GM06990 (cell line): ENCODE measurements at places on chromosomes 11 and 22.

DNA sequence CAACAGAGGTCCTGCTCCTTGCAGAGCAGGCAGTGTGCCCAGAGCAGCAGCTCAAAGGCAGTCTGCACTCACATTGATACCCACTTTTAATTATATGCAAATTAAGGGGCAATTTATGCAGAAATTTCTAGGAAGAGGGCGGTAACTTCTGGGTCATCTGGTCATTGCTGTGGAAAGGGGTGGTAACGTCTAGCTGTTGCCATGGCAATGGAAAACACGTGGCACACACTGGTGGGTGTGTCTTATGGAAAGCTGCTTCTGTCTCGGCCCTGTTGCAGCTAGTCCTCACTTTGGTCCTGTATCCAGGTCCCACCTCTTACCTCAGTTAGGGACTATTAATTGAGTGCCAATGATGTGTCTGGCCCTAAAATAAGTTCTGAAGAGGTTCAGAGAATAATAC is 36.8 kb downstream of the BARX2 start:
- DNase-seq: no peak

- no peak for DNase-seq
Observed at GRCh38 chr22:49861642-49862495, 8.2 kb downstream of the ZBED4 start.

GRCh38 chr11:28472904-28473303 is 364.7 kb downstream of the METTL15 start:
- DNase-seq: no peak

DNA sequence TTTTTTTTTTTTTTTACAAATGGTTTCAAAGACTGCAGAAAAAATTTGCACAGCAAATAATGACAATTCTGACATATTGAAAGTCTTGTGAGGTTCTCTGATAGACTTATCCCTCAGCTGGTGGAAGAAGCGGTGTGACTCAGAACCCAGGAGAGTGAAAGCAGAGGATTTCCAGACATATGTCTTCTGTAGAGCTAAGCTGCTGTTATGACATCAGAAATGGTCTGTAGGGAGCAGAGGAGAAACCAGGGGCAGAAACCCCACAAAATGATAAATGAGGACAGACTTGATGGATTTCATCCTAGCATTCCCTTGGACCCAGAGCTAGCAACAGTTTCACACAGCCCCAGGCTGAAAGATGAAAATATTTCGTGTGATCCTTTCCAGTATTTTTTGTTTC is 582.6 kb downstream of the METTL15 start:
- DNase-seq: no peak

DNA sequence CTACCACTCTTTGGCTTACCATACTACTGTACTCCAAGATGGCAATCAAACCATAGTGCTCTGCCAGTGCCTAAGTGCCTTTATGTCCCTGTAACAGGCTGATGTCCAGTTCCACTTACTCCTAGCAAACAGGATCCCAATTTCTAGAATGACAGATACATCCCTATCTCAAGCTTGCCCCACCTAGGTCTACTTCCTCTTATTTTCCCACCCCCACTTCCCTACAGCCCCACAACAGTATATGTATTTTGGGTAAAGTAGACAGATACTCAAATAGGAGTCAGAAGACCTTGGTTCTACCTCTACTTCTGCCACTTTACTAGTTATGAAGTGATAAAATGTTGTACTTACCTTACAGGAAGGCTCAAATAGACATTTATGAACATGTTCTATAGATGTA is 24.1 kb downstream of the SIK3 start:
- DNase-seq: no peak

- no peak for DNase-seq
Observed at GRCh38 chr11:17452668-17453067, 24.0 kb downstream of the ABCC8 start.

DNA sequence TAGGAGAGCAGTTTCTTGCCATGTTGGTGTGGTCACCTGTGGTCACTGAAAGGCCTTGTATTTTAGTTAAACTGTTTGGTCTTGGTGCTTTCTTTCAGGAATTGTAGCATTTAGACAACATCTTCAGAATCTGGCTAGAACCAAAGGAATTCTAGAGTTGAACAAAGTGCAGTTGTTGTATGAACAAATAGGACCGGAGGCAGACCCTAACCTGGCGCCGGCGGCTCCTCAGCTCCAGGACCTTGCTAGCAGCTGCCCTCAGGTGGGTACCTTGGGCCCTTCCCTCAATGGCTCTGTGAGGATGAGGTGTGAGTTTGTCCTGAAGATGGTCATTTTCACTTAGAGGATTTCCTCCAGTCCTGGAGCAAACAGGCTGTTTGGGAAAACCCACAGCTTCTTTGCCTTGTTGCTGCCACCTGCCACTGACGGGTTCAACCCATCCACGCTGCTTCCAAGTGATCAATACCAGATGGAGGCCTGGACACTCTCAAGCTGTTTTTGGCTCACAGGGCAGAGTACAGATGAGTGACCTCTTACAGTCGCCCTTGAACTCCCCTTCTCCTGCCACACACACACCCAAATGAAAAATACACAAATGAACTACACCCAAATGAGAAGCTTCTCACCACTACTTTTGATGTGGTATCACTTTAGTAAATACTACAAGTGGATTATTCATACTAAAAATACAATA is 45.2 kb downstream of the PPP2R1B start:
- no peak for DNase-seq

GRCh38 chr11:94472916-94473799 is 20.5 kb downstream of the MRE11 start:
- peak; percentile 70 for DNase-seq

- no peak for DNase-seq
Observed at GRCh38 chr11:6615882-6616585, 3.2 kb downstream of the TPP1 start.

- no peak for DNase-seq
Observed at GRCh38 chr22:39439170-39439569, 17.6 kb upstream of the MGAT3 start.

DNA sequence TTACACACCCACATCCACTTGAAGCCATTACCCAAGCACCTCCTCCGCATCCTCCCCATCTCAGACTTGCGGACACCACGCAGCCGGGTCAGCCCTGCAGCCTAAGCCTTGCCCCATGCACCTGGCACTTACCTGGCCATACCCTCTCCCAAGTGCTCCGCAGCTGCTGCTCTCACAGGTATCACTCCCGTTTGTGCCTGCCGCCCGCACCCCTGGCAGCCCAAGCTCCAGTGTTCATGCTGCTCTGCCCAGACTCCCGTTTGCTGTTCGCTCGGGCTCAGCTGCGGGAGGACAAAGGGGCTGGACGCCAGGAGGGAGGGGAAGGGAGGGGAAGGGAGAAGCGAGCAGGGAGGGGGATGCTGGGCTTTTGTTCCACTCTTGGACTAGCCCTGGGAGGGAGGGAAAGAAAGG is at the start of gene KLHL35:
Gene KLHL35 (minus strand): TSS at position 293 of the 411 bp plus-strand sequence. CDS start 2,574 bp downstream, outside the sequence.
- no peak for DNase-seq

- DNase-seq: no peak
Observed at GRCh38 chr11:66858186-66858938, 1.5 kb downstream of the LRFN4 start.

- DNase-seq: no peak
Observed at GRCh38 chr11:61445516-61445915, 15.6 kb downstream of the SDHAF2 start.

GRCh38 chr11:13954591-13954990 is 7.9 kb upstream of the SPON1 start:
- no peak for DNase-seq

DNA sequence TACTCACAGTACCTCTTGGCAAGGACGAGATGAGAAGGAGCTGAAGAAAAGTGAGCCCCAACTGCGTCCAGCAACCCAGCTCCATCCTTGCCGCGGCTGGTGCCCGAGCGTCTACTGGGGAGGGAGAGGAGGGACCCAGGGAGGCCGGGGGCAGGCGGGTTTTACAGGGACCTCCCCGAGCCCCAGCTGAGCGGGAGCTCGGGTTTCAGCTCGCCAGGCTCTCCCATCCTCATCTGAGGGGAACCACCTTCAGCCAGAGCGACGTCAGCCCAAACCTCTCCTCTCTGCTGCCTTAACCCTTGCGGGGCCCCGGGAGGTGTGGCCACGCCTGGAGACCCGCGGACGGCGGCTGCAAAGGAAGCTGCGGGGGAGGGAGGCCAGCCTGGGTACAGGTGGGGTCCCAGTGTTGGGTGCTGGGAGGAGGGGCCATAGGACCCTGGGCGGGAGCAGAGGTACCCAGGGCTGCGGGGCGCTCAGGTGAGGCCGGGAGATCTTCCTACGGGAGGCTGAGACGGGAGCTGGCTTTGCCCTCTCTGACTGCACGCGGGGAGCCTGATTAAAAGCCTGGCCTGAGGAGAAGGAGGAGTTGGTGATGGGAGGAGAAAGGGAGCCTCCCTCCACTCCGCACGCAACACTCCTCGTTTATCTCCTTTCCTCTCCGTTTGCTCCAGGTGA is at the start of gene PAMR1:
Gene PAMR1 (minus strand): TSS at position 116 of the 675 bp plus-strand sequence. CDS start 31 bp downstream, at position 85.
- peak; percentile 13 for DNase-seq

- DNase-seq: no peak
Observed at GRCh38 chr11:74332291-74332690, 20.9 kb upstream of the P4HA3 start.

- no peak for DNase-seq
Observed at GRCh38 chr11:80284946-80285785, 844.3 kb upstream of the TENM4 start.

- DNase-seq: no peak
Observed at GRCh38 chr11:69801513-69802335, 17.5 kb downstream of the FGF3 start.

GRCh38 chr11:47162426-47162825 is 14.3 kb downstream of the ARFGAP2 start:
- DNase-seq: no peak

DNA sequence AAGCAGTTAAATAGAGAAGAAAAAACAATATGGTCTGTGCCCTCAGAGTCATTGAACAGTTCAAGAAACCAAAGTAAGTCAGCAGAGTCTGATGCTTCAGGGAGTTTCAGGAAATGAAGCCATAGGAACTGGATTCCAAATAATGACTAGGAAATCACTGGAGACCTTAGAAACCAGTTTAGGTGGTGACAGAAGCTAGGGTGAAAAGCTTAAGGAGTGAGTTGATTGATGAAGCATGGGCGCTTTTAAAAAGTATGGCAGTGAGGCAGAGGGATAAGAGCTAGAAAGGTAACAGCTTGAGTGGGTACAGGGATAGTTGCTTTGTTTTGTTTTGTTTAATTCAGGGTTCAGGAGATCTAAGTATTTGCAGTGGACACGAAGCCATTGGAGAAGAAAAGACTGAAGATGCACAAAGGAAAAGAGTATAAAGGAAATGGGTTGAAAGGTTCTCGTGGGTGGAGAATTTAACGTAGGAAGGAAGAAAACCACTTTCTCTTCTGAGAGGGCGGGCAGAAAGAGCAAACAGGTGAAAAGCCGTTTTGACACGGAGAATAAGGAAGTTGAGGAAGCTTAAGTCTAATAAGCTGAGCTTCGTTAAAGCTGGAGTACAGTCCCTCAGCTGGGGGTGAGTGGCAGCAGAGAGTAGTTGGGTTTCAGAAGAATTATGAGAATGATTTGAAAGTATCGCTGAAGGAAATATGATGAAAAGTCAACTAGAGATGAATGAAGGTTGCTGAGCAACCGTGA is 14.8 kb downstream of the SGSM3 start:
- peak; percentile 34 for DNase-seq

DNA sequence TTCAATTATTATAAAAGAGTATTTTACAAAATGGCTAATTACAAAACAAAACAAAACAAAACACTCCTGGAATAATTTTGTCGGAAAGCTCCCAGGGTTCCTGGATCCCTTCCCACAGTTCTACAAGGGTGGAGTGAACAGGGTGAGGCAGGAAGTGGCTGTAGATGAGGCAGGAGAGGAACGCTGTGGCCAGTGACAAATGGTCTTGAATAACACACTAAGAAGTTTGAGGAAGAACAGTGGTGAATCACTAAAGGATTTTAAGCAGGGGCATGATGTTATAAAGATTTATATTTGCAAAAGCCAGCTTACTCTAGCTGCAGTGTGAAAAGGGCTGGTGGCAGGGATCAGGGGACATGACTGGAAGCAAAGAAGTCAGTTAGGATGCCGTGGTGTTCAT is 33.8 kb upstream of the APOA1 start:
- DNase-seq: no peak

DNA sequence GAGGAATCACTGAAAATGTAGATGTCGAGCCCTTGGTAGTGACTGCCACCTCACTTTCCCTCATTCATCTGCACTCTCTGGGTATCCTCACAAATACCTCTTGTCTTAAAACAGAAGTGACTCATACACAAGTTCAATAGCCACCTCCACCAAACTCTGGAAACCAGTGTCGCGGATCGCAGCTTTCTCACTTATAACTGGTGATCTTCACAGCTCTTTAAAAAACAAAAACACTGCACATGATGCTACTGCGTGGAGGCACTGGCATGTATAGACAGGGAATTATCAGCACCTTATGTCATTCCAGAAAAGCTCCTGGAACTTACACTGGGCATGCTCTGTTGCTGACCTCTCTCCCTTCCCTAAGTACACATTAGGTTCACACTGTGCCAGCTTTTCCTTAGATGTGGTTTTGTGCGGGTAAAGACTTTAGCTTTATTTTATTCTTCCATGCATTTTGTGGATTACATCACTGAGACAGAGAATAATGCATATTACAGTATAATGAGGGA is 425.5 kb upstream of the CADM1 start:
- peak; percentile 58 for DNase-seq

GRCh38 chr11:109984634-109985289 is 108.4 kb upstream of the ZC3H12C start:
- DNase-seq: peak; percentile 35

GRCh38 chr11:58923300-58923788 is 15.9 kb upstream of the GLYATL1 start:
- no peak for DNase-seq

DNA sequence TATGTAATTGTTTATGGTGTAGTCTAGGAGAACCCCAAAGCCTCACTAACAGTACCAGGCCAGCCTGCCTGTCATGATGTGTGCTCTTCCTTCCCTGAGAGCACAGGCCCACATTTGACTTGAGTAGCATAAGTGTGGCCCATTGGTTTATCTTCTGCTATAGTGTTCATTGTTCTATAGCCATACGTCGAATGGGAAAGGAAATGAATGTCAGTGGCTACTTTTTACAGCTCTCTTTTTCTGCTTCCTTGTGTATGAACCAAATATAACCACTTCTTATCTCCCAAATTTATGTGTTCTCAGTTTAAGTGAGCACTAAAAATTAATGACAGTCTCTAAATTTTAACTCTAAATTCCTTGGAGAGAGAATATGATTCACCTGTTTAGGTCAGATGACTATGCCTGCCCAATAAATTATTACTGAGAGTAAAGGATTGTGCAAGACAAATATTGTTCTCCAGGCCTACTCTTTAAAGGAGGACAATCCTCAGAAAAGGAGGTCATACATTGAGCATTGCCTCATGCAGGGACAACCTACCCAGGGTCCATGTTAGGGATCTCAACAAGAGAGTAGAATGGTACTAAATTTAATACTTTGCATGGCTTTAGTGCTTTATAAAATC is 222.9 kb upstream of the ARHGAP20 start:
- DNase-seq: no peak
